ENCODE measurements at places on chromosomes 16 and 17.

- no peak for DNase-seq
Measured at GRCh38 chr16:9827062-9827752, 355.0 kb downstream of the GRIN2A start.

- DNase-seq = no peak
Measured at GRCh38 chr17:82961366-82962162, 117.8 kb upstream of the METRNL start.

- no peak for DNase-seq
Measured at GRCh38 chr16:72649254-72649944, 398.5 kb downstream of the ZFHX3 start.

- no peak for DNase-seq
Measured at GRCh38 chr17:43543300-43543699, 2.8 kb downstream of the ETV4 start.

DNA sequence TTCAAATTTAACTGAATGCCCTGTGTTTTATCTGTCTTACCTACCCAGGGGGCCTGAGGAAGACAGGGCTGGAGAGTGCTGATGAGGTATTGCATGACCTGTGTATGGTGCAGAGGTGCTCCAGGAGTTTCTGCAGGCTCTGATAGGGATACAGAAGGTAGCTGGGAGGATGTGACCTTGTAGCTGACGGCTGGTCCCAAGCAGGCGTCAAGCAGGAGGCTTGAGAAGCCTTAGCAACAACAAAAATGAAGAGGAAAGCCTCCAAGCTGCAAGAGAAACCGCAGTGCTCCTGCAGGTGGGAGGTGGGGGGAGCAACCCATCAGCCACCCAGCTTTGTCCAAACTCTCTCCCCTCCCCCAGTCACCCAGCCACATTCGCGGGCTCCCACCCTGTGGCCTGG lies 40.4 kb downstream of the LAT start:
- DNase-seq = no peak

GRCh38 chr17:61144617-61145564 lies 254.8 kb upstream of the TBX2 start:
- DNase-seq = no peak

DNA sequence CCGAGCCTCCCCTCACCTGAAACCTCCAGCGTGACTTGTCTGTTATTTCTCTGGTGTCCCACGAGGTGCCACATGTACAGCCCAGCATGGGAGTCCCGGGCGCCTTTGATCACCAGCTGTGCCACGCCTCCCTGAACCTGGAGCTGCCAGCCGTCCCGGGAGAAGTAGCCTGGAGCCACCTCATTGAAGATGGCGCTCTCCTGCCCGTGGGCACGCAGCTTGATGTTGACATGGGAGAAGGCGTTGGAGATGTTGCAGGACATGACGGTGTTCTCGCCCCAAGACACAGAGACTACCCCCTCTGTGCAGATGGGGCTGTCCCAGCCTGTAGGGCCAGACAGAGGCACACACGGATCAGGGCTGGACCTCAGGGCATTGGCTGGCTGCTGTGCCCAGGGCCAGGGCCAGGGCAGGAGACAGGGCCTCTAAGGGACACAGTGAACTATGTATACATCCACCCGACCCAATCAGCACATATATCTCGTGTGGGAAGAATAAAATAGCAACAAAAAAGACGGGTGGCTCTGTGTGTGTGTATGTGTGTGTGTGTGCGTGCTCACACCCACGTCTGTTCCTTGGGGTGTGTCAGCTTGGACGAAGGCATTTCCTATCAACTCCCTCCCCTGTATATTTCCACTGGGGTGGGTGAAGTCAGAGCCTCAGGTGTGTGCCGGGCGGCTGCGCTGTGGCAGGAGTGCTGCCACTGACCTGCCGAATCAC lies 7.3 kb upstream of the CD7 start:
- DNase-seq = peak; percentile 31

- no peak for DNase-seq
Measured at GRCh38 chr16:35552763-35553162, 2093.4 kb downstream of the TP53TG3F start.

- DNase-seq = no peak
Measured at GRCh38 chr17:81526662-81527571, 1.3 kb upstream of the FSCN2 start.

GRCh38 chr17:76085066-76085730 lies 6.2 kb downstream of the ZACN start:
- no peak for DNase-seq

DNA sequence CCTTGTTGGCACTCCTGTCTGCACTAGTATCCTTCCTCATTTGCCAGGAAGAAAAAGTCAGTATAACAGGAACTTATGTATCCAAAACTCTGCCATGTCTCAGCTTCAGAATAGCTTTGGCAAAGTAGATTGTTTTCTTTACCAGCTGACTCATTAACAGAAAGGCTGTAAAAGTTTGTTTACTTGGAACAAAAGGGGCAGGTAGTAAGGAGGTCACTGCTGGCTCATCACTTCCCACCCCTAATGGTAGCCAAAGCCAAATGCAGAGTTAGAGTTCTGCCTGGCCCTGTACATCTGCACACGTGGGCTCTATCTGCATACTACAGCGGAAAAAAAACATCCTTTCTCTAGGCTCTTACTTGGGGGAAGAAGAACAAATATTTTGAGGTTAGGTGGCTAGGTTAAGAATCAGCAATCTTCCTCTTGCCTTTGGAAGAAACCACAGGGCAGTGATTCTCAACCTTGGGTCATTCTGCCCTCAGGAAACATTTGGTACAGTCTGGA lies 90.9 kb upstream of the BCAR1 start:
- no peak for DNase-seq

DNA sequence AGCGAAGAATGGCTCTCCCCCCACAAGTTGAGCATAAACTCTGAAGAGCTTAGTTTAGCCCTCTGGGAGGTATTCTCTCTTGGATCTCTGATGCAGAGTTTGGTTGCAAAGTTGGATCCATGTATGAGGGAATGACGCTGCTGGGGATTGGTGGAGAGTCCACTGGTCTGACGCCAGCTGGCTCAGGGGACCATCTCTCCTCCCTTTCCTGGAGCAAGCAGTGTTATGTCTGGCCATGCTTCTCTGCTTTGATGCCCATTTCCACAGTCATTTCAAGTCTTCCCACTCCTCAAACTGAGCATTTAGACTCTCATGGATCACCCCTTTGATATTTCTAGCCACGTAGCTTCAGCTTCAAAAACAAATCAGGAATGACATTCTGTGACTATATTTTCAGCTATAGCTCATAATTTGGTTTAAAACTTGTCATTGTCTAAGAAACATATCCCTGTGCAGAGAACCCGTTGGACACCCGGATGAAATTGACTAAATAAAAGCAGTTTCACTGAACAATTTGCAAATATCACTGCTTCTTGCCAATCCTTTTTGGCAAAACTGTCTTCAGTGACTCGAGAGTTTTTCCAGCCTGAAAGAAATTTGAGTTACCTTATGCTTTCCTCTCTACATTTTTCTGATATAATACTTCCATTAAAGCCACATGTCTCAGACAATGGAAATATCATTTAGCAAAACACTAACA lies 193.4 kb upstream of the CDH11 start:
- no peak for DNase-seq

- no peak for DNase-seq
Measured at GRCh38 chr16:30778549-30779244, 8.3 kb downstream of the ZNF629 start.

GRCh38 chr17:57257195-57257894 lies 1.0 kb downstream of the MSI2 start:
- DNase-seq = no peak

- DNase-seq = no peak
Measured at GRCh38 chr16:11671676-11672075, 3.4 kb downstream of the SNN start.

GRCh38 chr17:2067608-2068024 lies 12.7 kb downstream of the HIC1 start:
- no peak for DNase-seq

DNA sequence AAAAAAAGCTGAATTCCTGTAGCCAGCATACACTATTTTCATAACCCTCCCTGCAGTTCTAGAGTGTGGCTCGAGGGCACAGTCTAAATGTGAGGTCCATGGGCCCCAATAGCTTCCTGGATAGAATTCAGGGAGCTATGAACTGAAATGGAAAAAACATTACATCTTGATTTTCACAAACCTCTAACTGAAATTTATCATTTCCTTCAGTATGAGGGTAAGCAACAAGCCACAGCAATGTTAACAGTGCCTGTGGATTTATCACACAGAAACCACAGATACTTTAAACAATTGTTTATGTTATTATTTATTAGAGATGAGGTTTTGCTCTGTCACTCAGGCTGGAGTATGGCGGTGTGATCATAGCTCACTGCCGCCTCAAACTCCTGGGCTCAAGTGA lies 18.2 kb downstream of the TMEM92 start:
- no peak for DNase-seq

DNA sequence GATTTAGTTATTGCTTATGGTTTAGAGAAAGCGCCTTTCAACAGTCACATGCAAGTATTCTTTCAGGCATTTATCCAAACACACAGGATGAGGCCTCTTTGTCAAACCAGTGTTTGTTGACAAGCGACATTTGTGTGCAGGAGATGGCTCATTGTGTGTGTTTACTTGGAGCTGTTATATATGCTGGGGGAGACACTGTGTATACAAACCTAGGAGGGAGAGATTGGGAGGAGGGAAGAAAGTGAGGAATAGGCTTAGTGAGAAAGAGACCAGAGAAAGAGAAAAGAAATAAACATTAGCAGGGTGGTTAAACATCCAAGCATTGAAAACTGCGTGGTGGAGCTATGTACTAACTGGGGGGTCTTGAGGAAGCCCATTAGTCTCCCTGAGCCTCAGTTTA lies 437.6 kb downstream of the MAF start:
- no peak for DNase-seq

GRCh38 chr17:46738544-46738943 lies 79.9 kb downstream of the WNT3 start:
- no peak for DNase-seq

DNA sequence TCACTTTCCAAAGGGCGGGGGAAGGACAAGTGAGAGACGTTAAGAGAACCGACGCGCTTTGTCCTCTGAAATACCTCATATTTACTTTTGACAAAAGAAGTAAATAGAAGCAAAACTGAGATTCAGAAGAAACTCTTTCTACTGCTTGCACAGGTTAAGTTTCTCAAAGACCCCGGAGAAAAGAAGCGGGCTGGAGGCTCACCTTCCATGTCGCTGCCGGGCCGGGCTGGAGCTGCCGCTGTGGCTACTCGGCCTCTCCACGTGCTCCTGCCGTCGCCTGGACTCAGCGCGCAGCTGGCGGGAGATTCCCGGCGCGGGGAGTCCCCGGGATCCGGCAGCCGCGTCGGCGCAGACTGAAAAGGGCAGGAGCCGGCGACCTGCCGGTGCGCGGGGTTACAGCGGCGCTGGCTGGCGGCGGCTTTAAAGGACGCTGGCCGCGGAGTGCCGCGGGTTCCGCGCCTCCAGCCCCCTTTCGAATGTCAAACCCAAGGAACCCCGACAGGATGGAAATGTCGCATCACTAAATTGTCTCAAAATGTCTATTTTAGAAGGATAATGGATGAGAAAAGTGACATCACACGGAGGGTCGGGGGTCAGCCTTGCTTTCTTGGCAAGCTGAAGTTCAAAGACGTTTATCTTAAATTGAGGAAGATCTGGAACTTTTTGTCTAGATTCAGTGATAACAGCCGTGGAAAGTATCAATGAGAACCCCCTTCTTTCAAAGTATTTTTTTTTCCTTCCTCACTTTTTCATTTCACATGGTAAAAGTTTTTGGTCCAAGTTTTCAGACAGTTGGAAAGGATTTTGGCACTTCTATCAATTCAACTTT lies at the start of gene IKZF3:
Gene IKZF3, minus strand, starts transcription at position 395 of the 829 bp plus-strand sequence. Its CDS starts 186 bp downstream, at position 209.
- peak; percentile 76 for DNase-seq

DNA sequence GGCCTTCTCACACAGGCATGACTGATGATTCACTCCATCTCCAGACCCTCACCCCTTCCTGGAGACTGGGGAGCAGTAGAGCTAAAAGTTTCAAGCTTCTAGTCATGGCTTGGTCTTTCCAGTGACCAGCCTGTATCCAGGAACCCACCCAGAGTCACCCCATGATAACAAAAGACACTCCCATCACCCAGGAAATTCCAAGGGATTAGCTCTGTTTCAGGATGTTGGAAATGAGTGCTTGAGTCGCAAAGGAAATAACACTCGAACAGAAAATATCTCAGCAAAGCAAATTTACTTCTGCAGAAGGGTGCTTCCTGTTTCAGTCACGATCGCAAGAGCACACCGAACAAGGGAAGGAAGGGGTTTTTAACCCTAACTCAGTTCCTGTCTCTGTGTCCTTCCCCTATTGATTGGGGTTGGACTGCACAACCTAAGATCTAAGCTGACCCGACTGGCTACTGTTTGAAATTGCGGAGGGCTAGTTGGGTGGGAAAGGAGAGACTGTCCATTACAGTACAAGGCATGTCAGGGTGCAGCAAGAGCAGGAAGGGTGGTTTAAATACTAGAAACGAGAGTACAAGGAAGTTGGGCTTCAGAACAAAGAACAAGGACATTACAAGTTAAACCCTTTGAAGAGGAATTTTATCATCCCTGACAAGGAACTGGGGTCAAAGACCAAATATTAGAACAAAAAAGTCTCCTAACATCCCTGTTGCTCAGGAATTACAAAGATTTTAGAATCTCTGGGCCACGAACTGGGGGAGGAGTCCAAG lies 224.4 kb upstream of the CACNG5 start:
- DNase-seq = no peak

- no peak for DNase-seq
Measured at GRCh38 chr17:76562734-76563148, 22.9 kb downstream of the PRCD start.

- DNase-seq = no peak
Measured at GRCh38 chr17:41909088-41909487, 9.7 kb downstream of the ACLY start.

- DNase-seq = no peak
Measured at GRCh38 chr17:43698678-43699437, 37.1 kb upstream of the MEOX1 start.
